T-helper 17 cell (primary cell): ENCODE measurements at places on chromosomes 2 and 18.

DNA sequence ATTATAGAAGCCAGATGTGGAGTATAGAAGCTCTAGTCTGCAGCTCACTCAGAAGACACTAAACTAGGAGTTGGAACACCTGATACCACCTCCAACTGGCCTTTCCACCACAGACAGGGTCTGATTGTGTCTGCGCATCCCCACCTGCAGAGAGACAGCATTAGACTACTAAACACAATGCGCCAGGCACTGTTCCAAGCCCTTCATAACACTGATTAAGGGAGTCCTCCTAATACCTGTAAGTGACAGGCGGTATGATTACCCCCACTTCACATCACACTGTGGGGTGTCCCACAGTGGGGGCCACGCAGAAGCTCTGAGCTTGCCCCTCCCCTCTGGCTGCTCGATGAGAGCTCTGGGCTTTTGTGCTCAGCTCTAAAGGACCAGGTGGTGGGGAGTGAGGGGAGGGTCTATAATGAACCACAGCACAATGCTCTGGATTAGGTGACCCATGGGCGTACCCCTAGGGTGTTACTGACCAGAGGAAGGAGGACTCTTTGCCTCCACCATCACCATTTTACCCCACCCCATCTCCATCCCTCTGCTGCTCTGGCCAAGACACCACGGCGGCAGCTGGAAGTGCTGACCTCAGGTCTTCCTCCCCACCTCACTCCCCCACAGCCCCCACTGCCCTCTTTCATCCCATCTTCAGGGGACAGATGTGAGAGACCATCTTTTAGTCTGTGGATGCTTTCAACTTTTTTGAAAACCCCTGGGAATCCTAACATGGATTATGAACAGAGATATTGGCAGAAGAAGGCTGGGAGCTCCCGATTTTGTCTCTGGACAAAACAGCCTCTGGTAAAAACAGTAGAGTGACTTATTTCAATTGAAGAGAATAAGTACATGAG is 145.1 kb downstream of the GFPT1 start:
- DNase-seq = no peak

DNA sequence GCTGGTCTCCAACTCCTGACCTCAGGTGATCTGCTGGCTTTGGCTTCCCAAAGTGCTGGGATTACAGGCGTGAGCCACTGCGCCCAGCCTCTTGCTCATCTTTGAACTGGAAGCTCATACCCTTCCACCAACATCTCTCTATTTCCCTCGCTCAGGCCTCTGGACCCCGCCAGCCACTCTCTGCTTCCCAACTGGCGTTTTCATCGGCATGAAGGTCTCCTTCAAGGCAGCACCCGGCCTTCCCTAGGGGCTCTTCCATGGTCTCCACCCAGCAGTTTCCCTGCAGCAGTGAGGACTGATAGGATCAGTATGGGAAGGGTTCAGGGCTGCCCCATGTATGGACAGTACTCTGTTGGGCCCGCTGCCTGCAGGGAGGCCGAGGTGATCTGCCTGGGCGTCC is 65.8 kb upstream of the HS6ST1 start:
- DNase-seq = no peak

- no peak for DNase-seq
Measured at GRCh38 chr2:223697316-223697891, 95.2 kb upstream of the SCG2 start.

- DNase-seq = no peak
Measured at GRCh38 chr2:71082402-71083252, 14.2 kb downstream of the NAGK start.

- DNase-seq = no peak
Measured at GRCh38 chr18:21483051-21483450, 117.5 kb downstream of the ESCO1 start.

DNA sequence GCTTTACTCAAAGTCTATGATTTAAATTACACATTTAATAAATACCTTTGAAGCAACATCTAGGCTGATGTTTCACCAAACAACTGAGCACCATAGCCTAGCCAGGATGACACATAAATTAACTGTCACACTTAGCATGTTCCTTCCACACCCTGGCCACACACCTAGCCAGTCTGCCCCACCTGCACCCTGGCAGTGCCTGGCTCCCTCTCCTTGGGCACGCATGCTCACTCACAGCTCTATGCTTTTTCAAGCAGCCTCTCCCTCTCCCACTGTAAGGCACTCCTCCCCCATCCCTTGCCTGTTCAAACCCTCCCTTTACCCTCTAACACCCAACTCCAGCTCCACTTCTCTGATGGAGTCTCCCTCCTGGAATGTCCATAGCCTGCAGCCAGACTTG is 357.6 kb upstream of the KLHL29 start:
- DNase-seq = no peak

GRCh38 chr2:110904116-110904778 is 171.9 kb downstream of the ACOXL start:
- DNase-seq = no peak

GRCh38 chr2:86074256-86074655 is 31.4 kb downstream of the POLR1A start:
- no peak for DNase-seq

DNA sequence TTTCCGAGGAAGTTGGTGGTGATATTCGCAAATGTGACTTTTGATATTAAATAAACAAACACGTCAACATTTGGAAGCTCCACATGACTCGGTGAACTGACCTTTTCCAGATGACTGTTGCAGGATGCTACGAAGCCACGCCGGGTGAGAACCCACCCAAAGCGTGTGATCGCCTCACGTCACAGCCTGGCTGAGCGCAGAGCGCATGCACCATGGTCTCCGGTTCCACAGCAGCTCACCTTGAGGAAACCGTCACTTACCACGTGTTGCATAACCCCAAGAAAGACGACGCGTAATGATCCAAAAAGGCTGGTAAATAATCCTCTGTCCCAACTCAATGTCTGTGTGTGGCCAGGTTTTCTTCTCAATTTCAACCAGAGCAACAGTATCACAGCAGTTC is 64.5 kb upstream of the CTDP1 start:
- DNase-seq = no peak

DNA sequence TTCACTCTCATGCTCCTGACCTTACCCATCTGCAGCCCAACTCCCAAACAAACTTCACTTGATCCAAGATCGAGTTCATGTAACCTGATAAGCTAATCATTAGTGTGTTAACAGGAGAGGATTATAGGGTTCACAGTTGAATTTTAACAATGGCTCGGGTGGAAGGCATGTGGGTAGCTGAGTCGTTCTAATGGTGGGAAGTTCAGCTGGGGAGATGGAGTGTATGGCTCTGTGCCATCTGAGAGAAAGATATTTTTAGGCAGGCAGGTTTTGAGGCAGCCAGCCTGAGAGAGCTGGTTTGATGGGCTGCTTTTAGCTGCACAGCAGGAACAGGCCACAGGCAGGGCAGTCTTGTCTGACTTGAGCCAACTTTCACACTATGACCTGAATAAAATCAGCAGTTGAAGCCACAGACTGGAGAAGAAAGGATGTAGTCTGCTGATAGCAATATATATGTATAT is 17.7 kb upstream of the NFE2L2 start:
- no peak for DNase-seq

DNA sequence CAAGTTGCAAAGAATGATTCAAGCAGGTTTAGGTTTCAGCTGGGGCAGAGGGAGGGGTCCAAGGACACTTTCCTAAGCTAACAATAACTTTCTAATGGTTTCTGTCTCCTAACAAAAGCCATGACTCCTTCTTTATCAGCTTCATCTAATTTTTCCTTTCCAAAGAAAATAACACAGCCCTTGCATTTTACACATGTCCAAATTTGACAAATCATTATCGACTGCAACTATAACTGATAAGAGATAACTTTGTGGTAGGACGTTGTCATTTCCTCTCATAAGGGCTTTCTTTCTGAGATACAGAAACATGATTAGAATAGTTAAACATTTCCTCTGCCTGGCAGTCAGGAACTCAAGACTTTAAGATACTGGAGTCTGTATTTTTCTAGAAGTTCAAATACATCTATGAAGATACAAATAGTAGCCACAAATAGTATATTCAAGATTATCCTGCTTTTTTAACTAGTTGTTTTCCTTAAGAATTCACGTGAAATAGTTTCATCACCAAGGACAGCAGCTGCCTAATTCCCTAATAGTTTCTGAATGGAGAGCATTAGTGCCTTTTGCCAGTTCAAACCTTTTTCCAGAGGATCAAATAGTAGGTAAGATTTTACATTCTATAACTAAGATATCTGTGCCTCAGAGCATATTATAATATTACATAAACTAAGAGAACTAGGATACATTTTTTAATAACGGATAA is 263.2 kb downstream of the EXOC6B start:
- no peak for DNase-seq

DNA sequence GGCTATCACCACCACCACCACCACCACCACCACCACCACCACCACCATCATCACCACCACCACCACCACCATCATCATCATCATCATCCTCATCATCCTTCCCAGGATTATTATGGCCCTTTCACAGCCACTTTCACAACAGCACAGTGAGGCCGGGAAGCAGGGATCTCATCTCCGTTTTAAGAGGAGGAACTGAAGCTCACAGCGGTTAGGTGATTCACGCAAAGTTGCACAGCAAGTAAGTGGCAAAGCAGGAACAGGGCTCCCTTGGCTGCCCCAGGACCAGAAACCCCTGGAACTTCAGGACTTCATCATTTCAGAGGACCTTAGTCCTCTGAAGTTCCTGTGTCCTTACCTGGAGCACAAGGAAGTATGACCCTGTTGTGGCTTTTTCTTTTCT is 26.8 kb downstream of the MRPL35 start:
- DNase-seq = no peak

DNA sequence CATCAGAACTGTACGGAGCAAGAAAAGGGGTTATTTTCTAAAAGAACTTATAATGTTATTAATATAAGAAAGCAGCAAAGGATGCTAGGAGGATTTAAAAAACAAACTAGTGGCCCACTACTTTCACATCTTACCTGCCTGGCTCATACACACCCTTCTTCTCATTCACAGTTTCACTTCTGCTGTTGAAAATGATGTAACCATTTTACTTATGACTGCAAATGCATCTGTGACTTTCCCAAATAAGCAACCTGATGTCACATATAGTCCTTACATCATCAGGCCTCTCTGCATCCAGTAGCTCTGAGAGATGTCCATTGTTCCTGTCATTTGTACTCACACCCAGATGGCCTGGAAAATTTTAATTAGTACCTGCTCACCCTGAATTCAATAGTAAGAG is 101.8 kb upstream of the MYO3B start:
- no peak for DNase-seq

DNA sequence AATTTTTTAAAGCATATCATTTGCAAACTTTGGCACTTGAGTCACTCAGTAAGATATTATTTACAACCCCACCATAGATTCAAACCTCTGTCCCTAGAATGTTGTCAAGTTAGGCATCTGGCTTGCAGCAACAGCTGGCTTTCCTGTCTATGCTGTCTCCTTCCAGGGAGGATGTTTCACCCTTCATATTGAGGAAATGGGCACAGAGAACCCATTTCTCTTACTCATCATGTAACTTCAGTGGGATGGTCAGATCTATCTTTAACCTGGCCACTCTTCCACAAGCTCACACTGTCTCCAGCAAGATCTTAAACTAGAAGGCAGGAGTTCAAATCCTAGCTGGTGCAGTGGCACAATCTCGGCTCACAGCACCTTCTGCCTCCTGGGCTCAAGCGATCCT is 15.8 kb downstream of the LCT start:
- DNase-seq = no peak

DNA sequence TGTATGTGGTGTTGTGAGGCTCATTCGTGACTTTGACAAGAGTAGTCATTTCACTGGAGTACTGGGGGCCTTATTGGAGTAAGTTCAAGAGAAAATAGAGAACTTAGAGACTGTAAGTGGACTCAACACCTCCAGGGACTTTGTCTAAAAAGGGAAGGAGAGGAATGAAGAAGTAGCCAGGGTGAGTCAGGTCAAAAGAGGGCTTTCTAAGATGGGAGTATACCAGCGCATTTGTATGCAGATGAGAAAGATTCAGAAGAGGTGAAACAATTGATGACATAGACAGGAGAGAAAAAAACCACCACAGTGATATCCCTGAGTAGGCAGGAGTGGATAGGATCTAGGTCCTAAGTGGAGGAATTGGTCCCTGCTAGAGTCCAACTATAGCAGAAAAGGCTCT is 246.8 kb downstream of the IKZF2 start:
- DNase-seq = no peak

- DNase-seq = no peak
Measured at GRCh38 chr2:31249009-31249690, 15.2 kb downstream of the EHD3 start.

DNA sequence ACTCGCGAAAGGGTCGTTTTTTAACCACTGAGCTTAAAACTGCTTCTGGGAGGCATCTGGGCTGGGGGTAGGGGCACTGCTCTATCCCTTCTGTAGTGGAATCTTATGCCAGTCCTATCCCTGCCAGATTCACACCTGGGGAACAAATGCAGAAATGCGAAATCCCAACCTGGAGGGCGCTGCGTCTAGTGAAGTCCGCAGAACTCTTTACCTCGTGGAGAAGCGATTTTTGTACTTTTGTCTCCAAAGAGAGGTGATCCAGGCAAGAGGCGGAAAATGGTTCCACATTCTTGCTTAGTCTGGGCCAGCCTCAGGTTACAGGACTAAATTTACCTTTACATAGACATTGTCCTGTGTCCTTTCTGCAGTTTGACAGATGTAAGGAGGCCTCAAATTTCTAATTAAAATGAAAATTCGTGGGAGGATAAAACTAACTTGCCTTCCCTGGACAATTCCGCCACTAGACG is 10.4 kb downstream of the TBR1 start:
- no peak for DNase-seq

DNA sequence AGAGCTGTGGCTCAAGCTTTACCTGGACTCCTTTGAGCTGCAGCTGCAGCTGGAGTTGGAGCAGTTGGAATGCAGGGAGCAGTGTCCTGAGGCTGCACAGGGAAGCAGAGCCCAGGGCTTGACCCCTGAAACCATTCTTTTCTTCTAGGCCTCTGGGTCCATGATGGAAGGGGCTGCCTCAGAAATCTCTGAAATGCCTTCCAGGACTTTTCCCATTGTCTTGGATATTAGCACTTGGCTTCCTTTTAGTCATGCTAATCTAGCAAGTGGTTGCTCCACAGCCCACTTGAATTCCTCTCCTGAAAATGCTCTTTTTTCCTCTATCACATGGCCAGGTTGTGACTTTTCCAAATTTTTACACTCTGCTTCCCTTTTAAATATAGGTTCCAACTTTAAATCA is 108.6 kb upstream of the RNF152 start:
- DNase-seq = no peak
